Cortex of kidney (tissue), 1 donor: ENCODE measurements at places on chromosomes 16 and 17.

- no peak for DNase-seq
Measured at GRCh38 chr16:12426122-12426521, 377.6 kb downstream of the CPPED1 start.

DNA sequence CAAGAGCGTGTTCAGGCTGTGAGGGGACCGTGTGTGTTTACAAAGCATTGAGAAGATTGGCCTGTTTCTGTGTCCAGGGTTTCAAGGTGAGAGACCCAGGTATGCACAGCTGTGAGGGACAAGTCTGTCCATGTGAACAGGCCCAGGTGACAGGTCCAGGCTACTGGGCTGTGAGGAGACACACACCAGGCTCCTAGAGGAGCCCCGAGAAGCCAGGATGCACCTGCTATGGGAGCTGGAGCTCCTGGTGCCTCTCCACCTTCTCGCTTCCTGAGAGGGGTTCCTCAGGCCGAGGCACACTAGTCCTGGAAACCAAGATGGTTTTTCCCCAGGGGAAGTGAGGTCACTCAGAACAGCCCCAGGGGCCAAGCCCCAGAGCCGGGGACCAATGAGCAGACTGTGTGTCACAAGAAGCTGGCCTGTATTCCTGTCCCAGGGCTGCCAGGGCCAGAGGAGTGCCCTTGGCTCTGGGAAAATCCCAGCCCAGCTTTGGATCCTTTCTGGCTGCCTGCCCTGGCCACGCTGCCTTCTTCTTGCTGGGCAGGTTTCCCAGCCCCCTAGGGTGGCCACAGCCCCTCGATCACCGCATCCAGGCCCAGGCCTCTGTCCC is 153.4 kb upstream of the PLCG2 start:
- no peak for DNase-seq

GRCh38 chr16:88713568-88714419 is 7.5 kb downstream of the CTU2 start:
- no peak for DNase-seq

GRCh38 chr16:27080895-27081294 is 14.2 kb downstream of the C16orf82 start:
- no peak for DNase-seq

- no peak for DNase-seq
Measured at GRCh38 chr17:1643999-1644492, 1.5 kb downstream of the SCARF1 start.

- DNase-seq, result no peak
Measured at GRCh38 chr16:23827057-23827456, 8.7 kb upstream of the PRKCB start.

DNA sequence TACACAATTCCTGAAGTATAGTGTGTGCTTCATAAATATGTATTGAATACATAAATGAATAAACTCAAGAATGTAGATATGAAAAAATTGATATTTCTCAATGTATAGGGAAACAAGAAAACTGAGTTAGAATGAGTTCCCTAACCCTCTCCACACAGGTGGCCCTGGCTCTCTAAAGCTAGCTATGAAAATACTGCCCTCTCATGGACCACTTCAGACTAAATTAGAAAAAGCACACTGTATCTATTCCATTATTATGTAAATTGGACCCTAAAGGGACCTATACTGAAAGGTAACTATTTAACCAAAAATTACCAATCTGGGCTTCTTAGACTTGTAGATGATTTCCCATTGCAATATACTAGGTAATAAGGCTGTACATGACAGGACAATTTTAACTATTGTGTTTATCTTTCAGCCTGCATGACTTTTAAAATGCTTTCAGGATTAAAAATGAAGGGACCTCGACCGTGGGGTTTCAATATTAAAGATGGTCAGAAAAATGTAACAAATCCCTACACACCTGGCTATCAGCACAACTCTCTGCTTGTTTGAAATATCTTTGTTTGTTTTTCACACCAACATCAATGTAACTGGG is 672.5 kb upstream of the KIF2B start:
- DNase-seq, result no peak

GRCh38 chr17:77304051-77304745 is 163.4 kb downstream of the SEC14L1 start:
- DNase-seq, result no peak

DNA sequence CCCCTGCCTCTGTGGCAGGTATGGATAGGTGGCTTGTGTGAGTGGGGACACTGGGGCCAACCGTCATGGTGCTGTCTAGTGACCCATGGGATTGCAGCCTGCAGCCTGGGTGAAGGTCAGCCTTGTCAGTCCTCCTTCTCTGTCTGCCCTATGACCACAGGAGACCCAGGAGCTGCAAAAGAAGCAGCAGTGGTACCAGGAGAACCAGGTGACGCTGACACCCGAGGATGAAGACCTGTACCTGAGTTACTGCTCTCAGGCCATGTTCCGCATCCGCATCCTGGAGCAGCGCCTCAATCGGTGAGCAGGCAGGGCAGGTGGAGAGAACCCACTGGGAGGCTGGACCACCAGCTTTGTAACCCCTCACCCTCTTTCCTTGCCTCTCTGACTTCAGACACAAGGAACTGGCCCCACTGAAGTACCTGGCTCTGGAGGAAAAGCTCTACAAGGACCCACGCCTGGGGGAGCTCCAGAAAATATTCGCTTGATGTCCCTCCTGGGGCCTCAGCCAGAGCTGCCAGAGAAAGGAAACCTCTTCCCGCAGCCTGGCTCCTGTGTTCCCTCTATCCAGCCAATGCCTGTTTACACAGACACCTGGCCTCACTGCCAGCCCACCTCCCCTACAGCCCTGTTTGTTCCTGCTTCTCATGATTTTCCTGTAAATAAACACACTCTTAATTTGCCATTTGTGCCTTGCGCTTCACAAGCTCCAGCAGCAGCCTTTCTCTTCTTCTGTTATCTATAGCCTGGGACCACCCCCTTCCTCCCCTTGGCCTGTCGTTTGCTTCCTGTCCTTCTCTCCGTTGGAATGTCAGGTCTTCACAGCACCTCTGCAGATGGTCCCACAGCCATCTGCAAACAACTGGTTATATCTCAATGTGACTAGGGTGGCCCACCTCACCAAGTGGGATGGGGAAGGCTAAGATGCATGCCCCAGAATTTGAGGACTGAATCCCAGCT is 4.5 kb upstream of the KATNB1 start:
- DNase-seq, result no peak

GRCh38 chr16:82358606-82359221 is 188.7 kb upstream of the MPHOSPH6 start:
- DNase-seq, result no peak

- no peak for DNase-seq
Measured at GRCh38 chr17:45920083-45920482, 25.7 kb downstream of the MAPT start.

GRCh38 chr17:40111221-40112128 is 10.3 kb upstream of the MSL1 start:
- no peak for DNase-seq

DNA sequence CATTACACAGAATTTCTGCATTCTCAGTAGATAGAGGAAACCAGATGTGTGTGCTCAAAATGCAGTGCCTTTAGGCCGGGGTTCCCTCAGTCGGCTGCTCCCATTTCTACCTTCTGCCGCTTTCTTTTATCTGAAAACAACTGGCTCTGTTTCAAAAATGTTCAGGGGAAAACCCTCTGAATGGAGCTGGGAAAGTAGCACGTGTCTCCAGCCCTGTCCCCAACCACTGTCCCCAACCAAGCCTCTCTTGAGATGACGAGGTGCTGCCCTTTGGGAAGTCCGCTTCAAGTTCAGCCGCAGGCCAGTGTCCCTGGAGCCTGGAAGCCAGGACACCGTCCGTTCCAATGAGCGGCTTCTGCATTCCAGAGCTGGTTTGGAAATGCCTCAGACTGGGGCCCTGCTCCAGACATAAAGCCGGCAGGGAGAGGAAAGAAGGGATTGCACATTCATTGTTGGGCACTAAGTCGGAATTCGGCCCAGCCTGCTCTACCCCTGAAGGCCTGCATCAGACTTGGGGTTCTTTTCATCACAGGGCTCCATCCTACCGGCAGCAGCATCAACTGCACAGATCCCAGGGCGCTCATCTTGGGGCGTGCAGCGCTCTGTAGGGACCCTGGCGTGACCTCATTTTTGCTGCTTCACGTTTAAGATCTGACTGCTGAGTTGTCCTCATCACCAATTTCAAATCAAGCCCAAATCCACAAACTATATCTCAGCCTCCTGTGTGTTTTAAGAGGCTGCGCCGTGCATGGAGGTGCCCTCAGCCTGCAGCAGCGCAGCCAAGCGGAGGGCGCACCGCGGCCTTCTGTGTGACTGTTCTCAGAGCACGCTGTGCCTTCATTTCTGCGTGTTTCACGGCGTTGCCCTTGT is 111.3 kb downstream of the BANP start:
- DNase-seq, result no peak

DNA sequence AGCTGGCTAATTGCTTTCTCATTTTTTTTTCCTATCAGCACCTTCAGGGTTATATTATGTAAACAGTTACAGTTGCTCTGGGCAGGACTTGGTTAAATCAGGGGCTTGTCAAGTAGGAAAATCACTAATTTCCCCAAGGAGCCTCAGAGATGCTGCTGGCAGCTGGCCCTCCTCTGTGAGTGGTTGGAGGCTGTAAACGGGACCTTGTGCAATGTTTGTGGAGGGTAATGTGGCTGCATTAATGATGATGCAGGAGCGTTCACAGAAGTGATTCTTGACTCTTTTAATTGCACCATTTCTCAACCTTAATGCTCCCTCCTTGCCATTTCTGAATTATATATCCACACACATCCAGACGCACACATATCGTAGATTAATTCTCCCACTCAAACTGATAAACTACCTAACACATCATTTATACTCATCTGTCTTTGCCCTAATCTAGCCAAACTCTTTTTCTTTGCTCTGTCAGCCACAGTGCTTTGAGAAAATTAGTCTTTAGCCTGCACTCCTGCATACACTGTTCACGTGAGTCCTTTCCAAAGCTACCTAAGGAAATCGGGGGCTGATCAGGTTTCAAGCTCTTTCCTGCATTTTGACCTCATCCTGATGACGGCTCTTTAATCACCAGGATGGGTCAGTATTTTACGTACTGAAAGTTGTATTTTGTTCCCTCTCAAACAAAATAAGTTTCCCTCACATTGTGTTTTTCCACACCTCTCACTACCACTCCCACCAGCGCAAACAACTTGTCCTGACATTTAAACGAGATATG is 154.4 kb upstream of the PIRT start:
- DNase-seq, result no peak

- no peak for DNase-seq
Measured at GRCh38 chr17:8954339-8954738, 11.2 kb downstream of the PIK3R5 start.

GRCh38 chr17:74235911-74236371 is 22.6 kb downstream of the TTYH2 start:
- DNase-seq, result no peak

DNA sequence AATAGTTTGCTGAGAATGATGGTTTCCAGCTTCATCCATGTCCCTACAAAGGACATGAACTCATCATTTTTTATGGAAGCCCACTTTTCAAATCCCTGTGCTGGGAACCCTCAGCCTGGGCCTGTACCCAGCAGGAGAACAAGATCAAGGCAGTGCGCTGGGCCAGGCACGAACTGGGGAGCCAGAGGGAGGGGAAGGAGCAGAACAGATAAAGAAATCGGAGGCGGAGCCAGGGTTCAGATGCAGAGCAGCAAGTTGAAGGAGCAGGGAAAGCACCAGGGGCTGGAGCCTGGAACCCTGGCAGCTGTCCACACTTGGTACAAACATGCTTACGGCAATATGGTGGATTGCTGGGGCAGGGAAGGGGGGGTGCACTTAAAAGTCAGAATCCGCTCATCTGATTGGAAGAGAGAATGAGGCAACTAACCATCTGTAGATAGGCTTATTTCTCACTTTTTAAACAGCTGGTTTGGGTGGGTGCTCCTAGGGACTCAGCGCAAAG is 107.5 kb downstream of the NOG start:
- no peak for DNase-seq

GRCh38 chr17:29368926-29369325 is 21.2 kb upstream of the TAOK1 start:
- DNase-seq, result no peak

GRCh38 chr16:68793401-68793857 is 49.9 kb upstream of the TANGO6 start:
- DNase-seq, result no peak

DNA sequence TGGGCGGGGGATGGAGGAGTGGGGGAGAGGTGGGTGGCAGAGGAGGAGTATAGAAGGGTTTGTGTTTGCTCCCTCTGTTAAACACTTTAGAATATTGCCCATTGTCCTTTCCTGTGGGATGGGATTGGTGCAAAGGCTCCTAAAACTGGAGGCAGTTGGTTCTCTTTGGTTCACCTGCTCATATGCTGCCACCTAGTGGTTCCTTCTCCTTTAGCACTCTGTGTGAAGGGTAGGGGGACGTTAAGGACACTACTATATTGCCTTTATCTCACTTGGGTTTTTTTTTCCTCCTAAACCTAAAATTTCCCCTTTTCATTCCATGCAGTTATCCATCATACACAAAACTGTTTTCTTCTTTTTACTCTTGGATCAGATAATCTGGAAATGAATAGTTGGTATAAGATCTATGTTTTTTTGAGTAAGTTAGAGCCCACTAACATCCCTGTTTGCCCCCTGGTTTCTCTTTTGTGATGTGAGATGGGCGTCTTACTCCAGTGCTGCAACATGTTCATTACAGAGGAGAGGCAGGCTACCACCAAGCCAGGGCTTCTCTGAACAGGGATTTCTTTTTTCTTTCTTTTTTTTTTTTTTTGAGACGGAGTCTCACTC is 23.8 kb downstream of the SNX11 start:
- no peak for DNase-seq

- DNase-seq, result no peak
Measured at GRCh38 chr16:63323055-63323454, 1286.8 kb upstream of the CDH8 start.

- no peak for DNase-seq
Measured at GRCh38 chr17:33572615-33573014, 279.5 kb upstream of the ASIC2 start.

GRCh38 chr16:75088216-75088615 is 28.4 kb downstream of the LDHD start:
- DNase-seq, result no peak

DNA sequence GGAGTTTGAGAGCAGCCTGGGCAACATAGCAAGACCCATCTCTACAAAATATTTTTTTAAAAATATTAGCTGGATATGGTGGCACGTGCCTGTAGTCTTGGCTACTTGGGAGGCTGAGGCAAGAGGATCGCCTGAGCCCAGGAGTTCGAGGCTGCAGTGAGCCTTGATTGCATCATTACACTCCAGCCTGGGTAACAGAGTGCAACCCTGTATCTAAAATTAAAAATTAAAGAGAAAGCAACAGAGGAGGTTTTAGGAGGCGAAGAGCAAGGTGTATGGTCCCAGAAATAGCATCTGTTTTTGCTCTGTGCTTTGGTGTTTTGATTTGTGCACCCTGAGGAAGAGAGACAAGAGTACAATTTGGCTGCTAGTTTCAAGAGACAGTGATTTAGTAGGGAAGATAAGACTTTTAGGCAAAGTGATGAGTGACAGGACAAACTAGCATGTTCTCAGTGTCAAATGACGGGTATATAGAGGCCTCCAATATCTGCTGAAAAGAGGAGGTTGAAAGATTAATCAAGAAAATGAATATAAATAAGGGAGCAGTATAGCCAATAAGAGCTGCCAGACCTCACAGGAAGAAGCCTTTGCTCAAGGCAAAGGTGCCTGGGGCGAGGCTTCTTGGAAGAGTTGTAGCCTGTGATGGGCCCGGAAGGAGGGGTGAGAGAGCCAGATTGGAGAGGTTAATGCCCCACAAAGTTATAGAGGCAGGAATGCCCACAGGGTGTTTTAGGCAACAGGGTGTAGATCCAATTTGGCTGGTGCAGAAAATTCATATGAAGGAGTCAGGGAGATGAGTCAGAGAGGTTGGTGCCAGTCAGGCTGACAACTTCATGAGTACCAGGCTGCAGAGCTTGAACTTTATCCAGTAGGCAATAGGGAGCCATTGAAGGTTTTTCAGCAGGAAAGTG is 11.4 kb downstream of the HLF start:
- DNase-seq, result no peak
